IMR-90 (cell line): ENCODE measurements at places on chromosomes 3 and 15.

DNA sequence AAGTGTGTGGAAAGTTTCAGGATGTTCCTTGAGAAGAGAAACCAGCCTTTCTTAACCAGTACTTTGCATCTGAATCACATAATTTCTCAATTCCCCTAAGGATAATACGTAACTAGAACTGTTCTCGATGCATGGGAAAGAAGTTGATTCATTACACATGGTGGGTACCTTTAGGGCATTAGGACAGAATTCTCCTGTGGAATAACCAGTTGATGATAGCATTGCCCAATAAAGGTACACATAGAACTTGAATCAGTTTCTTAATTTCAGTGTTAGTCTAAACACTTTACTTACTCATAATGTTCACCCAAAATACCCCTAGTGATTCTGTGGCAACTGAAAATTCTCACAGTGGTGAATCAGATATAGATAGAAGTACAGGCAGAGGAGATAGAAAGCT, 1030.9 kb downstream of the ROBO1 start:
- peak; percentile 50 for DNase-seq

DNA sequence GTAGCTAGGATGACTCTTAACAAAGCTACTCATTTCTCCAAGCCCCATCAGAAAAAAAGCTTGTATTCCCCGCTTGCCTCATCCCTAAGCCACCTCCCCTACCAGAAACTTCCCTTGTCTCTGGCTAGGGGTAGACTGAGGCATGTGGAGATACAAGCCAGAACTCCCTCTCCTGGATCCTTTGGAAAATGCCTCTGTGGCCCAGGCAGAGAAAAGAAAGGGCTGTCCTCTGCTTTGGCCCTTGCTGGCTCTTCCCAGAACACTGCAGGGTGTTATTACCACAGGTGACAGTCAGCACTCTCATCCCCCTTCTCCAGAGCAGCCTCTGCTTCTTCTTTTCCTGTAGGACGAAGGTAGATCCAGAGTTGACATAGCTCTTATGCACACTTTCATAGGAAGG, 15.2 kb downstream of the RMDN3 start:
- no peak for DNase-seq

GRCh38 chr3:169594402-169594801, 69.1 kb downstream of the MECOM start:
- no peak for DNase-seq

DNA sequence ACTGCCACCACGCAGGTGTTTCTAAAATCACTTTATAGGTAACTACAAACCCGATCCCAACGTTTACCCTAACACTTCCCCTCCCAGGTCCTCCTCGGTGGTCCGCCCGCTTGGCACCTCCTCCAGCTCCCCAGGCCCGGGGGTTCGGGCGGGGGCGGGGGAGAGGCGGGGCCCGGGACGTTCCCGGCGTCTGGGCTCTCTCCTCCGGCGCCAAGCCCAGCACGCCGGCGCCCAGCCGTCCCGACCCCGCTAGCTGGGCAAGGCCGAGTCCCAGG, 562 bp downstream of the CGGBP1 start:
- no peak for DNase-seq

DNA sequence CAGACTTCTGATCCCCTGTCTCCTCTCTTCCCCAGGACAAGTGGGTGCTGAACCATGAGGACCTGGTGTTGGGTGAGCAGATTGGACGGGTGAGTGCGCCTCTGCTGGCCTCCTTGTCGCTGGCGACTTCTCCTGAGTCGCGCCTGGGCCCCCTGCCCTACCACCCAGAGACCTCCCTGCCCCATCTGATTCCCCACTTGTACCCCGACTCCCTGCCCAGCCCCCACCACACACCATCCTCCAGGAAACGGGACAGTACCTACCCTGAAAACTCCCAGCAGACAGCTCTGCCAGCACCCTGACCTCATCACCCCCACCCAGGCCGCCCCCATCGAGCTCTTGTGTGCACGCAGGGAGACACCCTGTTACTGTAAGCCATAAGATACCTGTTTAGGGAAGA, 7.7 kb downstream of the FES start:
- no peak for DNase-seq

- no peak for DNase-seq
These were observed 190.1 kb downstream of the ZNF621 start for GRCh38 chr3:40714771-40715345.

DNA sequence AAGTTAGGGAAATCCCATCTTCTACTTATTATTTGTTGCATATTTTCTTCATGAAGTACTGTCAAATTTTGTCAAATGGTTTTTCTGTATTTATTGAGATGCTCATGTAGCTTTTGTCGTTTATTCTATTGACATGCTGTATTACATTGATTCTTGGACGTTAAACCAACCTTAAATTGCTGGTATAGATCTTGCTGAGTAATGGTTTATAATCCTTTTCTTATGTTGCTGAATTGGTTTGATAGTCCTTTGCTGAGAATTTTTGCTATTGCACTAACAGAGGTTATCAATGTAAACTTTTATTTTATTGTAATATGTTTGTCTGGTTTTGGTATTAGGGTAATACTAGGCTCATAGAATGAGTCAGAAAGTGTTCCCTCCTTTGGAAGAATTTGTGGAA, 54.3 kb upstream of the COL6A5 start:
- DNase-seq: no peak

GRCh38 chr15:82900511-82901060, 51.9 kb downstream of the HOMER2 start:
- no peak for DNase-seq

DNA sequence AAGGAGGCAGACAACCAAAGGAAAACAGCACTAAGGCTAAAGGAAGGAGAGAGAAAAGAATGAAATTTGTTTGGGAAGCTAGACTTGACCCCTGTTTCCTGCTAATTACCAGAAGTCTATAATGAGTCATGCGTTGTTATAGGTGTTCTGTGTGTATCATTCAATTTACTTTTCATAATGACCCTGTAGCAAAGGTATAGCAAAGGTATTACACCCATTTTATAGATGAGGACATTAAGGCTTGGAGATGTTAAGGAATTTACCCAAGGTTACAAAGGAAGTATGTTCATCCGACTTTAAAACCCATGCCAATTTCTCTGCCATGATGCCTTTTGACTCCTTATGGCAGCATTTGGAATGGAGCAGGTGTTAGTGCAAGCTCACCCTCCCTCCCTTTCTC, 54.9 kb downstream of the RAP2B start:
- no peak for DNase-seq

DNA sequence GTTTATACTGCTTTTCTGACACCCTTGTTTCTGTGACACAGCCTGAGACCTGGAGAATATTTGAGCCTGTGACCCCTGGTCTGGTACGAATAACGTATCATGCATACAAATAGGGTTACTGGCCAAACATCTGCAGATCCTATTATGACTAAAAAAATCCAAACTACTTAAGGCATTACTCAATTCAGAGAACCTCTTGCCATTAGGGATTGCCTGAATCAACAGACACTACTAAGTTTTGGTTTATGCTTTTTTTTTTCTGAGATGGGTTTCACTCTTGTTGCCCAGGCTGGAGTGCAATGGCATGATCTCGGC, 35.4 kb downstream of the OSBPL10 start:
- peak; percentile 73 for DNase-seq

DNA sequence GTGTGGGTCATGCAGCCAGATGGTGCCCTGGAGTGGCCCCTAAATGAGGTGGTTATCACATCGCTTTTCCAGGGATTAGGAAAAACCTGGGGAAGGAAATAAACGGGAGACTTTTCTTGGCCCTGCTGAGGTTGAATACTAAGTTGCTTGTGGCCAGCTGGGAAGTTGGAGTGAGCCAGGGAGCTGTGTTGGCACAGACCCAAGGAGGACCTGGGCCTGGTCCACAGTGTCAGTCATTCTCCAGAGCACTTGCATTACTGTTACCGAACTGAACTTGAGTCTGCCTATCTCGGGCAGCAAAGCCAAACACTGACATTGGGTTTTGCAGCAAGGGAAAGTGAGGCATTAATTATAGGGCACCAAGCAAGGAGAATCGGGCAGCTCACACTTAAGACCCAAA, 339.0 kb downstream of the GABRB3 start:
- no peak for DNase-seq

GRCh38 chr3:177461765-177462164, 264.5 kb upstream of the TBL1XR1 start:
- DNase-seq: no peak

GRCh38 chr3:161230621-161231171, 9.6 kb downstream of the NMD3 start:
- DNase-seq: no peak

- DNase-seq: no peak
These were observed 27.0 kb downstream of the PCCB start for GRCh38 chr3:136277115-136277514.

DNA sequence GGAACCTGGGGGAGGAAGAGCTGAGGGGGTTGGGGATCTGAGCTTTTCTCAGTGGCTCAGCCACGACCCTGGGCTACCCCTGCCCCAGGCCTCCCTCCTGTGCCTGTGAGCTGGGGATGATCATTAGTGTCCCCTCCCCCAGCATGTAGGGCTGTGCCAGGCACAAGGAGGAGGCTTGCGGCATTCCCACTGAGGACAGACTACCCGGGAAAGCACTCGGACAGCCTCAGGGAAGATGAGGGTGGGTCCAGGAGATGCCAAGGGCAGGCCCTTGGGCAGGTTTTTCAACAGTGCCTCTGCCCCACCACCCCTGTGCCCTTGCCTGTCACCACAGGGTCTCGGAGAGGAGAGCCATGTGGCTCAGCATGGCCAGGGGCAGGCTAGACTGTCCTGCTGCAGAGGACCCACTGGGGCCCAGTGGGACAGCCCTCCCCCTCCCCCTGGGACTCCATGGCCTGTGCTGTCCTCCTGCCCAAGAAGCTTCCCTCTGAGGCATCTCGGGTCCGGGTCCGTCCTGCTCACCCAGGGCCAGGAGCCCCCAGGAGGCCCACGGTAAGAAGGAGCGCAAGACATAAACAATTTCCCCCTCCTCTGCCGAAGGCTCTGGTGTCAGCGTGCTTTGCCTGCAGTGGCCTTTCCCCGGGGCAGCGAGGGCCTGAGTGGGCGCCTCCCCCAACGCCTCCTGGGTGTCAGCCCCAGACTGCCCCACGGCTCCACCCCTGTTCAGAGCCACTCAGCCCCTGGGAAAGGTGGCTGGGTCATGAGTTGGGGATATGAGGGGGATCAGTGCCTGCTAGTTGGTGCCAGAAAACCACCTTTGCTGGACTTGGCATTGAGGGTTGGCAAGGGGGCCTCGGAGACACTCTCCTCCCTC, 192.5 kb downstream of the GOLGA6L6 start:
- DNase-seq: no peak

DNA sequence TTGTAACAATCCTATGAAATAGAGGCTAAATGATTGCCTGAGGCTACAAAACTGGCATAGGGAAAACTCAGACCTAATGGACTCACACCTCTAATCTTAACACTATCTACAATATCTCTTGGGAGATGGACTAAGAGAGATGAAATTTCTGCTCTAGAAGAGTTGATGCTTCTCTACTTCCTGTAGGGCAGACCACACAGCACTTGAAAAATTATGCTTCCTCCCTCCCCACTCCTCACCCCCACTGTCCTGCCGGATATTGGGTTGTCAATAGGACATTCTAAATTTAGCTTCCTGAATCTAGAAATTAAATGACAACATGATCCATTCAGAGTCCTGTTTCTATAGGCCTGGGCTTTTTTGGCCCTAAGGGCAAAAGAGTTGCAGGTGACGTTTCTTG, 295.6 kb downstream of the GAP43 start:
- no peak for DNase-seq

DNA sequence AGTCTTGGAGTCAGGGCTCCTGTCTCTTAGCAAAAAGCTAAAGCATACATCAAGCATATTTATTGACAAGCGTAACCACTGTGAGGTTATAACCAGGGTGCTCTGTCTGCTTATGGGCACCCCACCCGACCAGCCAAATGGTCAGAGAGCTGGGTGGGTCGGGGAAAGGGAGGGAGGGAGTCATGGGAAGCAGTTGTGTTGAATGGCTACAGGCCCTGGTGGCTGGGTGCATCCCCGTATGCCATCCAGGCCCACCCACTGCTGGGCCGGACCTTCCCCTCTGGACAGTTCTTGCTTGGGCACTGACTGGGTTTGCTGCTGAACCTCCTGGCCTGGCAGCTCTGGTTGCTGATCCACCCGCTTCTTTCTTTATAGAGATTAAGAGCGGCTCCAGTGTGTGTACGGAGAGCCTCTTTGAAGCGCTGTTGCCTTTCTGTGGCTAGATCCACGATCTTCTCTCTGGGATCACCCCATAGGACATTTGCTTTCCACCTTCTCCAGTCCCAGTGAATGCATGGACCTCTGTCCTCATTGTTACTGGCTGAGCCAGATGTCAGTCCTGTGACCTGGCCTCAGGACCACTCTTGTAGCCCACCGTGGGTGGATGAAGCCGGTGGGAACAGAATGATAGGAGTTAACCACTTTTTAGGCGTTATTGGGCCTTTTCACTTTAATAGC, 59.6 kb downstream of the SMAD3 start:
- no peak for DNase-seq

- DNase-seq: no peak
These were observed 50.2 kb downstream of the TGM4 start for GRCh38 chr3:44924457-44925084.

GRCh38 chr3:7241584-7242302, 380.8 kb downstream of the GRM7 start:
- no peak for DNase-seq

- no peak for DNase-seq
These were observed 39.1 kb downstream of the ATP2C1 start for GRCh38 chr3:130932979-130933378.

GRCh38 chr3:89983449-89983848, 876.0 kb downstream of the EPHA3 start:
- no peak for DNase-seq

- DNase-seq: peak; percentile 2
These were observed 285.1 kb upstream of the CCDC54 start for GRCh38 chr3:107092121-107092520.

DNA sequence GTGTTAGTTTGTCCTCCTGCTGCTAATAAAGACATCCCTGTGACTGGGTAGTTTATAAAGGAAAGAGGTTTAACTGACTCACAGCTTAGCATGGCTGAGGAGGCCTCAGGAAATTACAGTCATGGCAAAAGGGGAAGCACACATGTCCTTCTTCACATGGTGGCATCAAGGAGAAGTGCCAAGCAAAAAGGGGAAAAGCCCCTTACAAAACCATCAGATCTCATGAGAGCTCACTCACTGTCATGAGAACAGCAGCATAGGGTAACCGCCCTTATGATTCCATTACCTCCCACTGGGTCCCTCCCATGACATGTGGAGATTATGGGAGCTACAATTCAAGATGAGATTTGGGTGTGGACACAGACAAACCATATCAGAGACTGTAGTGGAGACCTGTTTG, 27.0 kb downstream of the TM2D3 start:
- no peak for DNase-seq
